ENCODE measurements at places on chromosomes 16 and 17.

GRCh38 chr17:74851612-74852236 is 8.0 kb downstream of the GRIN2C start:
- DNase-seq = no peak

GRCh38 chr17:70655176-70655958 is 486.0 kb downstream of the KCNJ2 start:
- DNase-seq = no peak

GRCh38 chr16:57574646-57575467 is 32.4 kb downstream of the ADGRG5 start:
- no peak for DNase-seq

GRCh38 chr17:3917391-3917931 is 1.2 kb upstream of the P2RX1 start:
- no peak for DNase-seq

- DNase-seq = no peak
Observed at GRCh38 chr16:73768786-73769203, 527.8 kb upstream of the PSMD7 start.

DNA sequence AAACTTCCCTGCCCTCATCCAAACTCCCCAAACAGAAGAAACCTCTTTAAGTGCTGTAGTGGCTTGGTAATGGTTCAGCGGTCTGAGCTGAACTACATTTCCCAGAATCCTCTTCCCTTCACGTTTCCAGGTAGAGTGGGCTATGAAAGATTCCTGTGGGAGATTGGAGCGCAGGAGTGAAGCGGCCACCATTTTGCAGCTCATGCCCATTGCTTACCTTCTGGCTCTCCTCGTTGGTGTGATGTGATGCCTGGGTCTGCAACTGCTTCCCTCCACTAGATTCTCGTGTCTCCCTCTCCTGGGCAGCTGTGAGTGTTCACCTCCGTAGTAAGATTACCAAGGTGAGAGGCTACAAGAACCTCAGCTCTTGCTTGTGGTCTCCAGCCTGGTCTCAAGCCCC is 82.1 kb downstream of the GPR139 start:
- no peak for DNase-seq

DNA sequence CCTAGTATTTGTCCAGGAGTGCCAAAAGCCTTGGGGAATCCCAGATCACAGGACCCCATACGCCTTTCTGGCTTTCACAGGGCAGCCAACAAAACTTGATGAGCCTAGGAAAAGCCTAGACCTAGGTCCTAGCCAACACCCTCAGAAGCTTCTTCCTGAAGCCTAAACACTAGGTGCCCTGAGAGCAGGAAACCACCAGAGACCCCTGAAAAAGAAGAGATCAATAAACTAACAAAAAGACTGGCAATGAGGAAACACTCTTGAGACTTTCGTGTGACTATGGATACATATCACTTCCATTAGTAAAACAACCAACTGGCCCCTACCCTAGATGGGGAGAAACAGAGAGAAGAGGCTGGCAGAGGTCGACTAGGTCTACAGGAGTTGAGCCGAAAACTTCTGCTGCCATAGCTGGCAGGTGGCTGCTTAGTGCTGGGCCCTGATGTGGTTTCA is 1.2 kb downstream of the ORMDL3 start:
- DNase-seq = no peak

- DNase-seq = no peak
Observed at GRCh38 chr16:67179421-67180080, 4.2 kb downstream of the MATCAP1 start.

DNA sequence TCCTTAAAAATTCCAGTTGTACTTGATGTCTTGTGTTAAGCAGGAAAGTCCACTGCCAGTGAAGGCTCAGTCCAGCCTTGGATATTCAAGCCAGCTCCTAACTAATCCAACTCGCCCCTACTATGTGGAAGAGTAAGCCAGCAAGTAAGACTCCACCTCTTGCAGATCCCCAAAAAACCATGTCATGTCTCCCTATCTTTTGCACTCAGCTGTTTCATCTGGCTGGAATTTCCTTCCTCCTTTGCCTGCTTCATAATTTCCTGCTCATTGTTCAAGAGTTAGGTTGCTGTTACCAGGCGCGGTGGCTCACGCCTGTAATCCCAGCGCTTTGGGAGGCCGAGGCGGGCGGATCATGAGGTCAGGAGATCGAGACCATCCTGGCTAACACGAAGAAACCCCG is 37.8 kb downstream of the RBBP6 start:
- no peak for DNase-seq

- DNase-seq = peak; percentile 84
Observed at GRCh38 chr16:71412270-71413160, 29.3 kb downstream of the TLE7 start.

DNA sequence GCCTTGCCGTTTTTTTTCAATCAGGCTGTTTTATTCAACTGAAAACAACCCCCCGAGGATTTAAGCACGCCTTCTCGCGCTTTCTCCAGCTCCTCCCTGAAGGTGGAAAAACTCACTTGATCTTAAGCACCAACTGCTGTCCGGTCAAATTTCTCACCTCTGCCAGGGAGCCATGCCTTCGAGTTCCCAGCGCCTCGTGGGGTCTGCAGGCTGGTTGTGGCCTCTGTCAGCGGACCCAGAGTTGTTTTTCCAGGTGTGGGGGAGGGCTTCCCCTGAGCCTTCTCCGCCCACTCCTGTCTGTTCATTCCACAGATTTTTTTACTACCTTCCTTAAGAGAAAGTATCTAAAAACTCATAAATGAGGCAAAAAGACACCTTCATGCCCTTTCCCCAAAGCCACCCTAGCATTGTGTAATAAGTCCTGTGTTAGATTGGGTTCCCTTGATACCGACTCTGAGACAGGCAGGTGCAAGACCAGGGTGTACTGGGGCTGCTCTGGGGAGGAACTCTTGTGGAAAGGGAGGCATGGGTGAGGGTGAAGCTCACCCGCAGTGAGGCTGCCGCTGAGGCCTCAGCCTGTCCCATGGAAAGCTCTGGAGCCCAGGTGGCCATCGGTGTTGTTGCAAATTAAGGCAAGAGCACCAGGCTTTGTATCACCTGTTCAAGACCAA is 101.6 kb downstream of the AXIN2 start:
- no peak for DNase-seq
